MV-4-11 (cell line): ENCODE measurements at places on chromosomes 1 and 21.
A peak's percentile ranks its signal among the peaks of the same experiment; 100 is the strongest.

DNA sequence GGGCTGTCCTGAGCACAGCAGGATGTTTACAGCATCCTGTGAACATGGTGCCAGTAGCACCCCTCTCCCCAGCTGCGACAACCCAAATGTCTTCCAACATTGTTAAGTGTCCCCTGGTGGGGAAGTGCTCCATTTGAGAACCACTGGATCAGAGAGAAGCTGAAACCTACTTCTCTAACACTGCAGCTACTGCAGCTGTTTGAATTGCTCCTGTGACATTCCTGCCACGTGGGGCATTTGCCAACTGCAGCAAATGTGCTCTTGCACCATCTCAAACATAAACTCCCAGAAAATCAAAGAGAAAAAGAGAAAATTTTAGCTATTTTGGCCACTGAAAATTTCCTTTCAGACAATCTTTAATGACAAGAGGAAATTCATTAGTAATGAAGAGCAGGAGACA lies 11.0 kb downstream of the SLC2A5 start:
- peak; percentile 62 for DNase-seq

- DNase-seq: peak; percentile 25
Measured at GRCh38 chr1:212247179-212247721, 38.0 kb upstream of the PPP2R5A start.

DNA sequence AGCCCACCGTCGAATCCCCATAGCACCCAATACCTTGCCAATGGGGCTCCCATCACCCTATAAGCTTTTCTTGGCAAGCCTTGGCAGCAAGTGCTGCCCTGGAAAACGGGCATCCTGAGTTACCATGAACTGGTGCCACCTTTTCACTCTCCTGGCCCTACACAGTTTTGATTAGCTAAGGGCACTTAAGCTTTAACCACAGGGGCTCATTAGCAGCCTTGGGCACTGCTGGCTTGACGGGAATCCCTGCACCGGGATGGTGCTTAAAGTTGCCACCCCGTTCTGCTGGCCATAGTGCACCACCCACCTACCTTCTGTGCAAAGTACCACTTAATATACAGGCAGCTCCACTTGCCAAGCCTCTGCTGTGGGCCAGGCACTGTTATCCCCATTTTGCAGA lies 13.7 kb downstream of the PARS2 start:
- no peak for DNase-seq

DNA sequence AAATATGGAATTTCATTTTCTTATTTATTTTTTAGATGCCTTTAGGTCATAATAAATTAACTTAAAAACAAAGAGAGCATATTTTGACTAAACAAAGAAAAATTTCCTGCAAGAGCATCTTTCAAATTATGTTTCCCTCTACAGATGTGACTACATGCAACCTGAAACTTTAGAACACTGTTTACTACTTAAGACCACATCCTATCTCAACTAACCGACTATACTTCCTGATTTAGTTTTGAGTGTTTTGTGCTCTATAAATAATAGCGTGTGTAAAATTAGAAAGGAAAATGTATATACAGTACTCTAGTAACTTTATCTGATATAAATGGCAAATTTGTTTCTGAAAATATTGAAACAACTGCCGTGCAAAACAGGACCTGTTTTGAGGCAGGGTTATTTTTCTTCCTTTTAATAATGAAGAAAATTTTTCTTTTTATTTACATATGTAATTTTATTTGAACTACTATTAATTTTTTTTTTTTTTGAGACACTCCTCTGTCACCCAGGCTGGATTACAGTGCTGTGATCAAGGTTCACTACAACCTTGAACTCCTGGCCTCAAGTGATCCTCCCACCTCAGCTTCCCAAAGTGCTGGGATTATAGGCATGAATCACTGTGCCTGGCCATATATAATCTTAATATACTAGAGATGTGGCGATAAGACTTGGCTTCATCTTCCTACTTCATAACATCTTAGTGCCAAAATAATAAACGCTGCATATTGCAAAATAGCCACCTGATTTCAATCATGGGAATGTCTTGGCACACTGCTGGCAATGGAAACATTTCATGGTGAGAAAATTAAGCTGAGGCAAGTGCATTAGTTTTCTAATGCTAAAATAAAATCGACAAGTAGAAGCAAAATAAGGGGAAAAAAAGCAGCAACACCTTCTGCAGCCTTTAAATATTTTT lies 12.3 kb downstream of the ZRANB2 start:
- peak; percentile 26 for DNase-seq

- DNase-seq: no peak
Measured at GRCh38 chr1:14600405-14601112, 2.1 kb downstream of the KAZN start.

DNA sequence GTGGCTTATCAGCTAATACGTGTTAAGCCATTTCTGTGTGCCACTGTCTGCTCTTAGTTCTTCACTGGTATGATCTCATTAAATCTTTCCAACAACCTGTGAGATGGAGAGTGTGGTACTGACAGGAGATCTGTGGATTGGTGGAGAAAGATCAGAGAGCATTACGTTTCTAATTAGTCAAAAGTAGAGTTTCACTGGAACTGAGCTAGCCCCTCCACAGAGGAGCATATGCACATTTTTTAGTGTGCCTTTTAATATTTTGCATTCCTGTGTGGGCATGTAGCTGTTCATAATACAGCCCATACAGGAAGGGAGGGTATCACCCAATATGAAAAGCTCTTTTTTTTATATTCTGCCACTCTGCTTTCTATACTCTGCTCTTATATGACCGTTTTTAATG lies 31.6 kb downstream of the UTS2 start:
- DNase-seq: no peak

GRCh38 chr1:8723010-8723409 lies 94.4 kb downstream of the RERE start:
- no peak for DNase-seq

DNA sequence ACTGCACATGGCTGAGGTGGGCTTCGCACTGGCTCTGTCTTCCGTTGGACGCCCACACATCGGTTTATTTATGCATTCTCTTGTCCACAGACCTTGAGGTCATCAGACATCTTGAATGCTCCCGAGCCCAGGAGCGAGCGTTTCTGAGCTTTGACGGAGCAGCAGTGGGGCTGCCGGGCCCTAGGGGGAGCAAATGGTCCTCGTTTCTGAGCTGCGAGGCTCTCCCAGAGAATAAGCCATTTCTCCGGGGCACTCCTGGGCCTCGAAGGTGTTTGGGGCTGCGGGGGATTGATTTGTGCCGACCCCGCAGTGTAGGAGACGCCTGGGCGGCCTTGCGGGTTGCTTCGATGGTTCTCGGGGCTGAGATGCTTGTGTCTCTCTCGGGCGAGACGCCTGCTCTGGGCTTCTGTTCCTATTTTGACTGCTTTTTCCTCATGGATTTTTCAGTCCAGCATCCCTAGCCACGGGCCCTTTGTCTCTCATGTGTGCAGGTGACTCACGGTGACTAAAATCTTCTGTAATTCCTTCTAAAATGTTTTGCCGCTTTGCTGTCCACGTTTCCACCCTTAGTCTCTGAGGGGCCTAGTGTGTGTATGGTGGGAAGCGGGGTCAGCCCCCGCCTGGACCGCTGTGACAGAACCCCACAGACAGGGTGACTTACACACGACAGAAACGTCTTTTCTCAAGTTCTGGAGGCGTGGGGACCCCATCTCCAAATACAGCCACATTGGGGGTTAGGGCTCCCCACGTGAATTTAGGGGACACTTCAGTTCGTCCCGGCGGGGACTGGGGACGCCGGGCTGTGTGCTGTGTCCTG lies 62.1 kb downstream of the FAAP20 start:
- no peak for DNase-seq

DNA sequence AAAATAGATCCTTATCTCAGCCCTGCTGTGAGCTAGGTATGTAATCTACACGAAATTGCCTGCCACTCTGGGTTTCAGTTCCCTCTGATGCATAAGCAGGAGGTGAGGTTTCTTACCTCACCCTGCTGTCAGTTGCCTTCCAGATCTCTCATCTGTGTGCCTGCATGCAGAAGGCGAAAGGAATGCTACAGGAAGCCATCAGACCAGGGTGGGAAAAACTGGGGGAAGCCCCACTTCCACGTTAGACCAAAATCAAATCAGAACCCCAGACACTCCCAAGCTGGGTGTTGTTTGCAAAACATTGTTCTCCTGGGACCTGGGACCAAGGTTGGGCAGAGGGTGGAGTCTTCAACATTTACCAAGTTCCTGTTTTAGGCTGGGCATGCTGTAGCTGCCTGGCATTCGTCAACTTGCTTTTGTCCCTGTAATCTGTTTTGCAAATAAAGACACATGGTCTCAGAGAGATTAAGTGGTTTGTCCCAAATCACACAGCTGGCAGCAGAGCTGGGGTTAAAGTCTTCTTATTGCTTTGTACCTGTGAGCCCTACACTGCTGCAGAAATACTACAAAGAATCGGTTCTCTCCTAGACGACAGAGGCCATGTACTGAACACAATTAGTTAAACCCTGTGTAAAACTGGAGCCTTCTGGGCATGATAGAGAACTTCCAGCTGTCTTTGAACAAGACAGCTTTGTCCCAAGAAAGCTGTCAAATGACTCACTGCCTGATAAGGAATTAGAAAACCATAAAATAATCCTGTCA lies 389.7 kb upstream of the RUNX1 start:
- DNase-seq: peak; percentile 44

GRCh38 chr1:176444286-176444685 lies 18.7 kb upstream of the PAPPA2 start:
- DNase-seq: no peak

GRCh38 chr1:180632326-180633056 lies 669 bp downstream of the XPR1 start:
- DNase-seq: no peak

GRCh38 chr1:224502459-224503160 lies 68.0 kb upstream of the WDR26 start:
- peak; percentile 74 for DNase-seq

DNA sequence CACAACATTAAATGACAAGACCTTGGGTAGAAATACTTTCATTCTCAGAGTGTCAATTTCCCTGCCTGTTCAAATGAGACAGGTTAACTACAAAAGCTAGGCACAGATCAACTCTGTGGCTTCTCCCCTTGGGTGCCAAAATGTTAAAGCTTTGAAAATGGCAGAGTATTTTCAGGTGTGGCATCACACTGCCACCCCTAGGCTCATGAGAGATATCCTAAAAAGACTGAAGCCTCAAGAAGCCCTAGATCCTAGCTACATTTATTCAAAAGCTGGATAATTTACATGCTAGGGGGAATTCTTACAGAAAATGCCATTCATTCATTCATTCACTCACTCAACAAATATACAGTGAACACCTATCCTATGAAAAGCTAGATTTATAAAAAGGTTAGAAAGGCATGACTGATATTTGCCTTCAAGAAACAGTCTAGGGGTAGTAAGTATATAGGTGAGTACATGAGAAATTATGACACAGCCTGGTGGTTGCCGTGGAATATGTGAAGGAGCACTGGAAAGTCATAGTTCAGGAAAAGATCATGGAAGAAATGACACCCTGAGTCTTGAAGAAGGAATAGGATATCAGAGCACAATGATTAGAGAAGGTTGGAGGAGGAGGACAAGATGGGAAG lies 15.9 kb upstream of the RAB4A start:
- peak; percentile 24 for DNase-seq

GRCh38 chr1:201384406-201384782 lies 6.9 kb upstream of the TNNT2 start:
- DNase-seq: no peak

DNA sequence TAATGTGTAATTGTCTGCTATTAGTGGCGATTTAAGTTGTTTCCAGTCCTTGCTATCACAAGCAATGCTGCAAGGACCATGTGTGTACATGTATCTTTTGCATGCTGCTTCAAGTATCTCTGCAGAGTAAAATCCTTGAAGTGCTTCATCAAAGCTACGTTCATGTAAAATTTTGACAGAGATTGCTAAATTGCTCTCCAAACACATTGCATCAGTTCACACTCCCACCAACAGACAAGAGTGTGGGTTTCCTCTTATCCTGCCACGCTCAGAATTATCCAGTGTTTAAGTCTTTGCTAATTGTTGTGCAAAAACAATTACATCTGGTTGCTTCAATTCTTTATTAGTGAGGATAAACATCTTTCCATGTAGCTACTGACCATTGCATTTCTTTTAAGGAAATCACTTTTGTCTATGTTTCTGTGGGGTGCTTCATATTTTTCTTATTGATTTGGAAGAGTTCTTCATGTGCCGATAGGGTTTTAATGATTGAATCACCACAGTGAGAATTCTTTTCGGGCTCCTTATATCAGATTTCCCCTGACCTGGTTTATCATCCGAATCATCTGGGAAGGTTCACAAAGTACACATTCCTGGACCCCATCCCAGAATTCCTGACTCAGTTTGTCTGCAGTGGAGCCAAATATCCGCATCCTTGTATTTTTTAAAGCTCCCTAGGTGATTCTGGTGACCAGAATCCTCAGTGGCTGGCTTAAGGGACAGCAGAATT lies 56.3 kb upstream of the GALNT2 start:
- peak; percentile 72 for DNase-seq

DNA sequence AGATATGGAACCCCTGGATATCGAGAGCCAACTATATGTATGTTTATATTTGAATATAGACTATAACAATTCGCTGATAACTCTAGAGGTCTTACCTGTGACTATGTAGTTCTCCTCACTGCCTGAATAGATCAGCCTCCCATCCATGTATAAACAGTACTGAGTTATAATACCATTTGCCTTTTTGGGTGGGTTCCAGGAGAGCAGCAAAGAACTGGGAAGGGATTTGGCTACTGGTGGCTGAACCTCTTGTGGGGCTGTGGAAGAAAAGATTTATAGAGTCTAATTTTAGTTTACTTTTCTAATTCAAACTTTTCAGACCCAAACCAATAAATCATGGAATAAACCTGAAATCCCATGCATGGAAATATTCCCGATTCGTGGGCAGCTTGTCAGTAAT lies 376.9 kb downstream of the USH2A start:
- no peak for DNase-seq

DNA sequence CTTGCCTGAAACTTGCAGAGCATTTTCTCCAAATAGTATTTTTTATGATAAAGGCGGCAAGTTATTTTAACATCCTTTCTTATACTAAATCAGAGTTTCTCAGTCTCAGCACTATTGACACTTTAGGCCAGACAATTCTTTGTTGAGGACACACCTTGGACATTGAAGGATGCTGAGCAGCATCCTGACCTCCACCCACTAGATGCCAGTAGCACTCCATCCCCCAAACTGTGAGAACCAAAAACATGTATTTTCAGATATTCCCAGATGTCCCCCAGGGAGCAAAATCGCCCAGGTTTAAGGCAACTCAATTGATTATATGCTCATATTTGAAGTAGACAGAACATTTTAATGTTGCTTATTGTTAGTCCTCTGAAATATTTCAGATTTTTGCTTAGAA lies 299.4 kb downstream of the ZP4 start:
- DNase-seq: no peak

GRCh38 chr21:46551636-46552241 lies 53.1 kb downstream of the S100B start:
- DNase-seq: peak; percentile 44

- DNase-seq: peak; percentile 57
Measured at GRCh38 chr21:34933609-34934335, 115.3 kb downstream of the RUNX1 start.

- no peak for DNase-seq
Measured at GRCh38 chr1:228918335-228918734, 183.1 kb downstream of the RHOU start.
